ENCODE measurements at places on chromosomes 5 and 9. TPM values are rescaled to one million over a fixed set of nuclear protein-coding genes. Genes with fewer than 3 reads are reported as not detected.
A peak's percentile ranks its signal among the peaks of the same experiment; 100 is the strongest.

DNA sequence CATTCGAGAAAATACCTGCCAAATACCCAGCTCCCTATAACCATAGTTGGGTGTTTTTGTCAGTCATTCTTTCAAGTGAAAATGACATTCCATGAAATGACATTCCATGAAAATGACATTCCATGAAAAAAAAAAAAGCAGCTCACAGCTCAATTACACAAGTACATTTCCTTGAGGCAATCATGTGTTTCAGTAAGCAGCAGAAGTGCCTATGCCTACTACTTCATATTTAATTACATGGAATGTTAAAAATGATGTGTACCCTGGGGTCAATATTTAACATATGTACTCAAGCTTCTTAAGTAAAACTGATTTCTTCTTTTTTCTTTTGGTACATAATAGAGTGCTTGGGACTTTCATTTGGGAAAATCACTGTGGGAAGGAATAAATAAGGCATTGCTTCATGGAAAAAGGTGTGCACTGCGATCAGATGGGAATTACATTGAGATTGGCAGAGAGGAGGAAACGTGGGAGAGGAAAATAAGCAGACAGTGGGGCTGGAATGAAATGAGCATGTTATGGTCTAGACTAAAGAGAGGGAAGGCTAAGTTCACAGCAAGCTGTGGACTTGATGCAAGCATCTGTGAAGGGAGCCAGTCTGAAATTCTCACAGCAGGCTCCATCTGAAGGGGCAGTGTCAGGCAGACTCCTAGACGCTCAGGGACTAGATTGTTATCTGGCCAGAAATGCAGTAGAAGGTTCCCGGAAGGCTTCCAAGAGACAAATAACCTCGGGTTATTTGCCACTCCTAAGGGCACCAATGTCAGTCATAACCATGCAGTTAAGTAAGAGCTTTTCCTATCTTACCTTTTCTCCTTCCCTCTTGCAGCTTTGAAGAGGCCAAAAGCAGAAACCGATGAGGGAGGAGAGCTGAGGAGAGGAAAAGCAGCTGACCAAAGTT, 15.2 kb upstream of the SPATA9 start:
- no peak for DNase-seq

DNA sequence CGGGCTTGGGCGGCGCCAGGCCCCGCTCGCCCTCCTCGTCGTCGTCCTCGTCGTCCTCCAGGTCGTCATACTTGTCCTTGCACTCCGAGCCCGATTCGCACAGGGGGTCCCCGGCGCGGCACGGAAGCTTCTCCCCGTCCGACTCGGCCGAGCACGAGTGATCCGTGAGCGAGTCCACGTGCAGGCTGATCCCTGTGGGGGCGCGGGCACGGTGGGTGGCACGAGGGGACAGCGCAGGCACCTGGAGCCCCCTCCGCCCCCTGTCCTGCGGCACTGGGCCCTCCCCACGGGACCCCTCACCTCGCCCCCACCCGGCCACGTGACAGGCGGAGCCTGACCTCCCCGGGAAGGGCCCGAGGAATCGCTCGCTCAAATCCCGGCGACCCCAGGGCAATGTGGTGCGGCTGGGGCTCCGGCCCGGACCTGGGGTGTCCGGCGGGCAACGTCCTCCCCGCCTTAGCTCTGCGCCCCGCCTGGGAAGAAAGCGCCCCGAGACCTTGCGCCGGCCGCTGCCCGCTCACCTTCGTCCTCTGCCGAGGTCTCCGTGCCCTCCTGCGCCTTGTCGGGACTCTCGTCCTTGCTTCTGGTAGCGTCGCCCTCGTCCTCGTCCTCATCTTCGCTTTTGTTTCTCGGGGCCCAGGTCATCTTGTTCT, 2.5 kb downstream of the IRX2 start:
- DNase-seq = no peak

DNA sequence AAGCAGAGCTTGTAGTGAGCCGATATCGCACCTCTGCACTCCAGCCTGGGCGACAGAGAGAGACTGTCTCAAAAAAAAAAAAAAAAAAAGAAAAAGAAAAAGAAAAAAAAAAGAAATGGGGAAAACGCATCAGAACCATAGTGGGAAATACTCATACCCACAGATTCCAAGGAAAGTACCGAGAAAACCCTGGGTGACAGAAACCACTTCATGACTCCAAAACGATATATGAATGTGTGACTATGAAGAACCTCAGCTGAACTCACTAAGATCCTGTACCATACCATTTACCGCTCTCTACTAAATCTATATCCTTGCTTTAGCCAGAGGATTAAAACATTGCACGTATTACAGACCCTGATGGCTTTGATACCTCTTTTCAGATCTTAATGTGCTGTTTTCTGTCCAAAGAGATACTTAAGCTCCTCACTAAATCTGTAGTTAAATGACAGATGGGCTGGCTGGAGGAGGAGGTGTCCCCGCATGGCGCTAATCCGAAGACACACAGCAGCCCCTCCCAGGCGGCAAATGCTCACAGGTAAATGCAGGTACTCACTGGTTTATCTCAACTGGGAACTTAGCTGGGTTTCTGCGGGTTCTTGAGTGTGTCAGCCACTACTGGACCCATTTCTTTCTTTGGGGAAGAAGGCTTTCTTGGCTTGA, 2.8 kb downstream of the LPCAT1 start:
- DNase-seq = peak; percentile 55

- no peak for DNase-seq
Observed at GRCh38 chr5:75433814-75434506, 77.5 kb downstream of the CERT1 start.

DNA sequence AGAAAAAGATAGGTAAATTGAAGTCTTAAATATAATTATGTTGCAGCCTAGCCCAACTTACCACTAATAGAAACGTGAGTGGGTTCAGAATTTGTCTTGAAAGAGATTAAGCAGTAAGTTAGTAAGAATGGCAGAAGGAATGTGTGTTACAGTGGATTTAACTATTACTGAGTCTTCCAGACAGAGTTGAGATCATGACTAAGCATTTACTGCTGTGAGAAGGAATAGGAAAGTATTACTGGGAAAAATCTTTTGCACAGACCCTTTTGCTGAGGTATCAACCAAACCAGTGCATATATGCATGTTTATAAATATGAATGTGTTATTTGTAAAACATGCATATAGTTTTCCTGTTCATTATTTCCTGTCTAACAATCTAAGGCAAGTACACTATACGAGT, 112.8 kb upstream of the EFNA5 start:
- no peak for DNase-seq

DNA sequence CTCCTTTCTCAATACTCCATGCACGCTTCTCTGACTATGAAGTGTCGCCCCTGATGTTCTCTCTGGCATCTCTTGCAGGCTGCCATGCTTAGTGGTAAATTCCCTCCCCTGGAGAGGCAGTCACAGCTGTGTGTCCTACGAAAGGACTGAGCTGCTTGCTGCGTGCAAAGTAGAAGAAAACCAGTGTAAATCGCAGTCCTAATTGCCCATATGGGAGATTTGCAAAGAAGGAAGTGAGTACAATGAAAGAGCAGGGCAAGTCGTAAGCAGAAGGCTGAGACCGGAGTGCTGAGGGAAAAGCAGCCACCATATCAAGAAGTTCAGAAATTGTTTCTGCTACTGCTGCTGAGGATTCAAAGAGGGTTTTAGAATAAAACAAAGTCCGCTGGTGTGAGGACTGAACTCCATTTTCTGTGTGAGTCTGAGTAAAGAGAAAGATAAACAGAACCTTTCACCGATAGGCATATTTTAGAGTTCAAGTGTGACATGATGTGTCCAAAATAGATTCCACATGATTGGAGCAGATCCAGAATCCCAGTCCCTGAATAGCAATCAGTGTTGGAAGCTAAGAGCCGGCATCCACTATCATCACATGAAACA, 507.8 kb upstream of the MPDZ start:
- DNase-seq = no peak

DNA sequence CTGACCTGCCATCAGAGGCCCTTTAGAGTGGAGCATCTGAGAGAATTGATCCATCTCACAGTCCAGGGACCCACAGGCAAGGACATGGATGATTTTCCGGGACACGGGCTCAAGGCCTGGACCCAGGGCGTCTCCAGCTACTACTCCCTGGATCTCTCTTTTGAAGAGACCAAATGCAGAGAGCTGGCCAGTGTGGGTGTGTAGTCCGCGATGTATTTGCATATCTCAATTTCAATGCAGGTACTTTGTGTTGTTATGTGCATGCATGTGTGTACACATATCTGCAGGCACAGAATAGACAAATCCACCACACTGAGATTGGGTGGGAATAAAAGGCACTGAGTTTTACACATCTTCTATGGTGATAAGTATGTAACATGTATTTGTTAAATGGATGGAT, 30.8 kb upstream of the ASTN2 start:
- DNase-seq = no peak

DNA sequence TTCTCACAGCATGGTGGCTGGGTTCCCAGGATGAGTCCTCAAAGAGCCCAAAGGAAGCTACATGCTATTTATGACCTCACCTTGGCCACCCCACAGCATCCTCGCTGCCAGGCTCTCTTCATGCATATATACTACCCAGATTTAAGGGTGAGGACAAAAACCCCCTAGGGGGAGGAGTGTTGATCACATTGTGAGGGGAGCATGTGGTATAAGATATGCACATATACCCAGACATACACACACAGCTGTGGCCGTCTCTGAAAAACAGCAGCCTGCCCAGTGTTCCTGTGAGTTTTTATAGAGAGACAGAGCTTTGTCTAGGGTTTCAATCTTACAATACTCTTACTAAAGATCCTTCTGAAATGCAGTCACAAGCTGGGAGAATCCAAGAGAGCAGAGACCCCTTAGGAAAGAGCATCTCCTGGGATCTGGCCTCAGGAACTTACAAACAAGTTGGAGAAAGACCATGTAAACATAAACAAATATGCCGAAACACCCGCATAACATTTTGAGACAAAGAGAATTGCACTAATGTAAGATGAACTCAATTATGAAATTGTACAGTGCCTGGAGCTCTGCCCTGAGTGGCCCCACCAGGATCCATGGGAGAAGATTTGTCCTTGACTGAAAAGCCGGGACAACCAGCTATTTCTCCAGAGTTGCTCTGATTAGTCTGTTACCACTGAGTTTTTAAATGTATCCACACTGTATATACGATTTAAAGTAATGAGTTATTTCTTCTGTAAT, 146.4 kb downstream of the GADD45G start:
- no peak for DNase-seq

GRCh38 chr5:14417276-14417730, 164.3 kb upstream of the OTULINL start:
- no peak for DNase-seq

DNA sequence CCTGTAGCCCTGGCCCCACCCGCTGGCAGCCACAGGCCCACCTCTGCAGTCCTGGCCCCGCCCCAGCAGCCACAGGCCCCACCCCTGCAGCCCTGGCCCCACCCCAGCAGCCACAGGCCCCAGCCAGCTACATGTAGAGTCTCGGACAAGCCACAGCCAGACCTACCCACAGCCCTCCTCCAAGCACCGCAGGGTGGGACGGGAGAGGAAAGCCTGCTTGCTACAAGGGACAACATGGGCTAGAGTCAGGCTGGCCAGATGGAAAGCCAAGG, 49.5 kb upstream of the SARDH start:
- DNase-seq = no peak

GRCh38 chr5:116573279-116573701, 1.3 kb downstream of the SEMA6A start:
- DNase-seq = peak; percentile 71

Gene NUTM2G
- not detected for total RNA-seq

Gene SLC22A4
- total RNA-seq = 1.1 TPM

Gene ERAP2
- 7.7 TPM for total RNA-seq

Measured in sigmoid colon (tissue), 7 donors.